ENCODE measurements at places on chromosomes 3 and 15.

- DNase-seq = no peak
These were observed 479.4 kb downstream of the NTRK3 start for GRCh38 chr15:87777054-87777561.

GRCh38 chr3:45665101-45665572 is 24.1 kb upstream of the SACM1L start:
- no peak for DNase-seq

DNA sequence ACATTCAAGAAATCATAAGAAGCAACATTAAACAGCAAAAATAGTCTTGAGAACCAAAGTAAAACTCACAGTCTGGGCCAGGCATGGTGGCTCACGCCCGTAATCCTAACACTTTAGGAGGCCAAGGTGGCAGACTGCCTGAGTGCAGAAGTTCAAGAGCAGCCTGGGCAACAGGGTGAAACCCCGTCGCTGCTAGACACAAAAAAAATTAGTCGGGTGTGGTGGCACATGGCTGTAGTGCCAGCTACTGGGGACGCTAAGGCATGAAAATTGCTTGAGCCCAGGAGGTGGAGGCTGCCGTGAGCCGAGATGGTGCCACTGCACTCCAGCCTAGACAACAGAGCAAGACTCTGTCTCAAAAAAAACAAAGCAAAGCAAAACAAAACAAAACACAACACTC is 117.7 kb upstream of the GOLGA6L6 start:
- DNase-seq = no peak

DNA sequence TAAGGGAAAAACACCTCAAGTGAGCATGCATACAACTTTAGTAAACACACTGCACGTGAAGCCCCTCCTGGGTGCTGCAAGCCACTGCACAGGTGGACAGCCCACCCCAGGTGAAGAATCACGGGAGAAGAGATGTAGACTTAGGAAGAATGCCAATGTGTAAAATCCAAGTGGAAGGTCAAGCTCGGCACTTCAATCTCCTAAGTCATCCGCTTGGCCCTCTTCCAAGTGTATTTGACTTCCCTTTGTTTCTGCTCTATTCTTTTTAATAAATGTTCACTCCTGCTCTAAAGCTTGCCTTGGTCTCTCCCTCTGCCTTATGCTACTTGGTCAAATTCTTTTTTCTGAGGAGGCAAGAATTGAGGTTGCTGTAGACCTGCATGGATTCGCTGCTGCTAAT is 316.6 kb downstream of the EDEM1 start:
- no peak for DNase-seq

DNA sequence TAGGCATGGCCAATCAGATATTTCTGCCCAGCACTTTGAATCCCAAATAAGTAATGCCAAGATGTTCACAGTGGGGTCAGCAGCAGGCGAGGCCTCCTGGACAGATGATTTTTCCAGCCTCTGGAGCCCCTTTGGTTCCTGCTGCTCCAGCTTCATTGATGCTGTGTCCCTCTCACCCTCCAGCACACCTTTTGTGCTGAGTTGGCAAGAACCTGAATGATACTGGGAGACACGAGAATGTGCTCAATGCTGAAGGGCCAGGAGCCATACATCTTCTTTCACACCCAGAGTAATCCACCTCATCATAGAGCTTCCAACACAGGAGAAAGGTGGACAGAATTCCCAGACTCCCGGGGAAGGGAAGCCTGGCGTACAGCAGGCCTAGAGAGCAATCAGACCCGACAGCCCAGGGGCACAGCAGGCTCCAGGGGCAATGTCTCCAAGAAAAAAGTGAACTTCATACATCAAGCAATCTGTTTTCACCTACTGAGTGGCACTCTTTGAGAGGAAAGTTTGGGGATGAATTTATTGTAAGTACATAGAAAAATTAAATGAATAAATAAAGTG is 6.7 kb upstream of the DAPK2 start:
- no peak for DNase-seq

DNA sequence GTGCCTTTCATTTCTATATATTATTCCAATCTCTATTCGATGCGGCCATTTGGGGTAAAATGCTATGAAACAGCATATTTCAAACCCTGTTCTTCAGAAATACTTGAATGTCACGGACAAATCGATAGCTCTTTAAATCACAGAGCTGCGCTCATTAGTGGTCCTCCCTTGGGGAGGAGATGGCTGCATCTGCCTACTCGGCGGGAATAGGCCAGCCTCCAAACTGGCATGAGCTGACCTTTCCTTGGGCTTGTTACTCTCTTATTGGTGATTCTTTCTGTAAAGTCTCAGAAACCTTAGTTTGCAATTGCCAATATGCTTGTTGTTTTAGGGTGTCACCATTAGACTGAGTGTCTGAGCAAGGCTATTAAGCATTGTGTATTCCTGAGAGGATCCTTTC is 120.9 kb downstream of the BDH1 start:
- DNase-seq = no peak

DNA sequence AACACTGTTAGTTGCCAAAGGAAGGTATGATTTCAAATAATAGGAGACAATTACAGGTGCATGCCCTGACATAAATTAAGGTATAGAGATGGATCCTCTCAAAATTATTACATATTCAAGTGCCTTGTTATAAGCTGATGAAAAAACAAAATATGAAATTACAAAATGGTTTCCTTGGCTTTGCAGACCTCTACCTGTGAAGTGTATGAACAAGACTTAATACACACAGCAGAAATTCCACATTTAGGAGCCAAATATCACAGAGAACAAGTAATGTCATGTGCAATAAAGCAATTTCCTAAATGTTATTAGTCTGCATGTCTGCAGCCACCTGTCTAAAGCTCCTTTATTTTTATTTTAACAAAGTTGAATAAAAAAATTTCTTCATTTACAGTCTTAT is 151.5 kb downstream of the ALCAM start:
- no peak for DNase-seq

- DNase-seq = no peak
These were observed 61.0 kb downstream of the PLXNA1 start for GRCh38 chr3:127043731-127044510.

DNA sequence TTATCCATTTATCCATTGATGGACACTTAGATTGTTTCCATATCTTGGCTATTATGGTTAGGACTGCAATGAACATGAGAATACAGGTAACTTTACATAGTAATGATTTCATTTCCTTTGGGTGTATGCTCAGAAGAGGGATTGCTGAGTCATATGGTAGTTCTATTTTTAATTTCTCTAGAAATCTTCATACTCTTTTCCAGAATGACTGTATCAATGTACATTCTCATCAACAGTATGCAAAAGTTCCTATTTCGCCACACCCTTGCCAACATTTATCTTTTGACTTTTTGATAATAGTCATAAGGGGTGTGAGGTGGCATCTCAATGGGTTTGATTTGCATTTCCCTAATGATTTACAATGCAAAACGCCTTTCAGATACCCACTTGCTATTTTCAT is 6.2 kb upstream of the NIPA1 start:
- DNase-seq = no peak

- DNase-seq = no peak
These were observed 92.0 kb downstream of the IGSF11 start for GRCh38 chr3:118942671-118943070.

GRCh38 chr3:155550391-155550790 is 194.5 kb downstream of the PLCH1 start:
- no peak for DNase-seq

GRCh38 chr3:18189282-18190050 is 235.7 kb downstream of the SATB1 start:
- no peak for DNase-seq

- DNase-seq = no peak
These were observed 1.2 kb downstream of the MECOM start for GRCh38 chr3:169662132-169662842.

- DNase-seq = no peak
These were observed 31.0 kb upstream of the ZCWPW2 start for GRCh38 chr3:28317438-28318022.

All from head of caudate nucleus (tissue), 42 donors.